ENCODE measurements at places on chromosomes 13 and 19.

DNA sequence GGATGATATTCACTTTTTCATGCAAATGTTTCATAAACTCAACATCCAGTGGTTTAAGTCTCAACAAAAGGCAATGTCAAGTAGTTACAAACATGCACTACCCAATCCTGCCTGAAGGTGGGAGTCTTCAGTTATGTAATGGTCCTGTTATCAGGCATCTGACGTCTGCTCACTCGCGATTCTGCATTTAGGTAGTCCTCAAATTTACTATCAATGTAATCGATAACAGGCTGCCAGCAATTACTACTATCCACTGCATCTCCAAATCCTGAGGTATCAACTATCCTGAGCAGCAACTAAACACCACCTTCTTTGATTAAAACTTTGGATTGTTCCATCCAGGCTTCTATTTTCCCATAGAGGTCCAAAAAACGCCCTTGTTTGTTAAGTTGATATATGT is 51.2 kb downstream of the NLRP12 start:
- DNase-seq, result peak; percentile 79

DNA sequence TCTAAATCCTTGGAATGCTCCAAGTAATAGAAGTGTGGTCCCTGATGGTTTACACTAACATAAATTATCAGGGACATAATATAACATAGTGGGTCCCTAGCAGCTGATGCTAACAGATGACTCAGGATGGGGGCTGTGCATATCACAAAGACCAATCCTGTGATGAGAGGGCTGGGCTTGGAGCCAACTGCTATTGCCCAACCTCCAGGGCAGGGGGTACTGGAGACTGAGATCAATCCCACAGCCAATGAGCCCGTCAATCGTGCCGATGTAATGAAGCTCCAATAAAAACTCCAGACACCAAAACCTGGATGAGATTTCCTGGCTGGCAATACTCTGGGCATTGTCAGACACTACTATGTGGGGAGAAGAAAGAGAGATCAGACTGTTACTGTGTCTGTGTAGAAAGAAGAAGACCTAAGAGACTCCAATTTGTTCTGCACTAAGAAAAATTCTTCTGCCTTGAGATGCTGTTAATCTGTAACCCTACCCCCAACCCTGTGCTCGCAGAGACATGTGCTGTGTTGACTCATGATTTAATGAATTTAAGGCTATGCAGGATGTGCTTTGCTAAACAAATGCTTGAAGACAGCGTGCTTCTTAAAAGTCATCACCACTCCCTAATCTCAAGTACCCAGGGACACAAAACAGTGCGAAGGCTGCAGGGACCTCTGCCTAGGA is 33.4 kb downstream of the ABCC4 start:
- DNase-seq, result no peak

GRCh38 chr13:47480951-47481350 is 520.1 kb downstream of the SUCLA2 start:
- peak; percentile 63 for DNase-seq

GRCh38 chr13:27770809-27771208 is 21.5 kb upstream of the GSX1 start:
- DNase-seq, result peak; percentile 40

- peak; percentile 5 for DNase-seq
These were observed 3.5 kb downstream of the PEG3 start for GRCh38 chr19:56837004-56837403.

DNA sequence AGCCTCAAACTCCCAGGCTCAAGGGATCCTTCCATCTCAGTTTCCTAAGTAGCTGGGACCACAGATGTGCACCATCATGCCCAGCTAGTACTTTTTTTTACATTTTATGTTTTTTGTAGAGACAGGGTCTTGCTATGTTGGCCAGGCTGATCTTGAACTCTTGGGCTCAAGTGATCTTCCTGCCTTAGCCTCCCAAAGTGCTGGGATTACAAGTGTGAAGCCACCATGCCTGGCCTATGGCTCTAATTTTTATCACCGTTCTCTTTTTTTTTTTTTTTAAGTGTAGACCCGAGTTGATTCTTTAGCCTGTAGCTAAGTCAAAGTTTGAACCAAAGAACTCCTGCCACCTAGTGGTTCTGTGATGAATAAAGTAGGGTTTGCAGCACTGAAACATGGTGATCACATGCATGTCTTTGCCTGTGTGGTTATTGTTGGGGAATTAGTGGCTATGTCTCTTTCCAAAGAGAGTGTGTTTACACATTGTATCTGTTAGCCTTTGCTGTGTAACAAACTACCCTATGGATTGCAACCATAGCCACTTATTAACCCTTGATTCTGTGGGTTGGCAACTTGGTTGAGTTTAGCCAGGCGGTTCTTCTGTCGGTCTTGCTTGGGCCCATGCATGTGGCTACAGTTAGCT is 11.6 kb downstream of the NFILZ start:
- DNase-seq, result peak; percentile 43

GRCh38 chr13:113759525-113760137 is 605 bp downstream of the TMEM255B start:
- no peak for DNase-seq

DNA sequence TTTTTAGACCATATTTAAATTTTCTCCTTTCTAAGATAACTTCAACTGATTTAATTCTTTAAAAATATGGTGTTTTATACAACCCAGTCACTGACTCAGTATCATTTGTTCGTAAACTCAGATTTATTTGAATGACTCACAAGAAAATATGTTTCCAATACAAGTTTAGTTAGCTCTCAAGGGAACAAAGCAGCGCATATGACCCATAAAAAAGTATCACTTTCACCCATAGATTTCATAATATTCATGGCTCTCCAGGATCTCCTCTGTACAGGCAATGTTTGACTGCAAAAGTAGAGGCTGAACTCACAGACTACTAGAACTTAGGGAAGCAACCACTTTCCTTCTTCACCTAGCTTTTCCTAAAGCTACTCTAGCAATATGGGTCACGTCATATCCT is 405.6 kb upstream of the PCDH9 start:
- DNase-seq, result no peak

DNA sequence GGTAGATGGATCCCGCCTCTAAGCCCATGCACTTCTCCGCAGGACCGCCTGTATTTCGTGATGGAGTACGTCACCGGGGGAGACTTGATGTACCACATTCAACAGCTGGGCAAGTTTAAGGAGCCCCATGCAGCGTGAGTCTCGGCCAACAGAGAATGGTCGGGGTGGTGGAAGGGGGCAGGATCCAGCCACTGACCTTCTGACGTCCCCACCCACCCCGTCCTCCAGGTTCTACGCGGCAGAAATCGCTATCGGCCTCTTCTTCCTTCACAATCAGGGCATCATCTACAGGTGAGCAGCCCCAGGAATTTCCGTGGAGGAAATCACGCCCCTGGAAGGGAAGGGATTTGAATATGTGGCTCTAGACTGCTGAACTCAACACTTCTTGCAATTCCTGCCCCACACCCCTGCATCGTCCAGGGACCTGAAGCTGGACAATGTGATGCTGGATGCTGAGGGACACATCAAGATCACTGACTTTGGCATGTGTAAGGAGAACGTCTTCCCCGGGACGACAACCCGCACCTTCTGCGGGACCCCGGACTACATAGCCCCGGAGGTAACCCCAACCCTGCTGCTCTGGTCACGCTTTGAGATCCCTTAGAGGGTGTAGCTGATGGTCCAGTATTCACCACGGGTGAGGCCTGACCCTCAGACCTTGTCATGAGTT is 8.8 kb upstream of the CACNG7 start:
- DNase-seq, result no peak

DNA sequence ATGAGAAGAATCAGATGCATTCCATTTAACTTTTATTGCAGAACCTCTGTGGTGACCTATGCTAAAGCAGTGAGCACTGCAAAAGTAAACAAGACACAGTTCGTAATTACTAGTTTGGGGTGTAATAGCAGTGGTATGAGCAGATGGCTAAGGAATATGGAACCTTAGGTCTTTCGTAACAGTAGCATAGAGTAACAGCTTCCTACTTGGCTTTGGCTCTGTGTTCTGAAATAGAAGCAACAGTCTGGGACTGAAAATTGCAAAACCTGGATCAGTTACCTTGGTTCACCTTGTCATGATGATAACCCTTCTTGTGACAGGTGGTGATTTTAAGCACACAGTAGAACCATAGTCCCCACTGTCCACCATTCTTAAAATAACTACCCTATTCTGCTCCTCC is 303.4 kb downstream of the GPC6 start:
- DNase-seq, result no peak

DNA sequence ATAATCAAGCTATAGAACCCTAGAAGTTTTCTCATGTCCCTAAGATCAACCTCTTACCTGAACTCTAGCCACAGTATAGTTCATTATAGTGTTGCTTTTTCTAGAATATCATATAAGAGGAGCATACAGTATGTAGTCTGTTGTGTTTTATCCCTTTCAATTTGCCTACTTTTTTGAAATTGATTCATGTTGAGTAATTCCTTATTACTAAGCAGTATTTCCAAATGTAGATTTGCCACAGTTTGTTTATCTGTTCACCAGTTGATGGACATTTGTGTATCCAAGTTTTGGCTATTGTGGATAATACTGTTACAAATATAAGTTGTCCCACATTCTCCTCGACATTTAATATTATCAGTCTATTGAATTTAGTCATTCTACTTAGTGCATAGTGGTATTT is 138.0 kb downstream of the LMO7 start:
- DNase-seq, result no peak

DNA sequence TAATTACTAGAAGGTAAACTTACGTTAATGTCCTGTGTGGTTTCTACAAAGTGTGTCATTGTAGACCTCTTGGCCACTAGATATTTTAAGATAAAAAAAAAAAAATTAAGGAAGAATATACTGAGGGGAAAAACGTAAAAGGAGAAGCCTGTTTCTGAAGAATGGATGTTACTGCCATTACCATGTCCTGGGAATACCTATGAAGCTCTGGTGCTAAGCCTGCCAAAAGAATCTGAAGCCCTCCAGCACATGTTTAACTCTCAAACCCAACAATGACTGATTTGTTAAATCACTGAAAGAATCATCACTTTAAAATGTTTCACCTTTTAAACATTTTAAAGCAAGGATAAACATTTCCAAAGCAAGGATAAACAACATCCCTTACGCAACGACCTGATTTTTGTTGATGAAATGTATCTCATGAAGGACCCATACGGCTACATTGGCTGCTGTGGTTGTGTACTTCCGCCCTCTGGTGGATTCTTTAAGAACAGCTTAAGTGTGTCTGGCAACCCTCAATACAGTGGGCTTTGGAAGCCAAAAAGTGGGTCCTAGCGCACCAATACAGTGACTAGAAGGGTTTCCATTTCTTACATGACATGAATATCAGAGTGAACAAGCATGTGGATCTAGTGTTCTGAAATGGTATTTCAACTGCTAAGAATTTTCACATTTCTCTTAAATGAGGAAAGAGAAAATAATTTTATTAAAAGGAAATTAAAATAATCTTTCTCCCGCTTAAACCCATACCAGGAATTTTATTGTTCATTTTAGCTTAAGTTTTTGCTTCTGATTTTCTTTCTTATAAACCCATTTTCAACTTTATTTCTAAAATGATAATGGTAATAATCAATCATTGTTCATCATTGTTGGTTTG is 74.5 kb upstream of the RAP2A start:
- DNase-seq, result peak; percentile 86

DNA sequence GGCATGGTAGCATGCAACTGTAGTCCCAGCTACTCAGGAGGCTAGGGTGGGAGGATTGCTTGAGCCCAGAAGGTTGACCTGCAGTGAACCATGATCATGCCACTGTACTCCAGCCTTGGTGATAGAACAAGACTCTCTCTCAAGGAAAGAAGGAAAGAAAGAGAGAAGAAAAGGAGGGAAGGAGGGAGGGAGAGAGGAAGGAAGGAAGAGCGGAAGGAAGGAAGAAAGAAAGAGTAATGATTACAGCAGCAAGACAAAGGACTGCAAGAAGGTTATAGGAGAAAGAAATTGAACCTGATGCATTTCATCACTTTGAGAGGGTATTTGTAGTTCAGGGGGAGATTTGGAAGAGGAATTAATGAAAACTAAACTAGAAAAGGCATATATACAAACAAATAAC is 155.7 kb downstream of the LACC1 start:
- no peak for DNase-seq

GRCh38 chr13:97921176-97921816 is 32.2 kb upstream of the IPO5 start:
- no peak for DNase-seq

- DNase-seq, result no peak
These were observed 3.5 kb upstream of the TLE5 start for GRCh38 chr19:3065675-3066357.

DNA sequence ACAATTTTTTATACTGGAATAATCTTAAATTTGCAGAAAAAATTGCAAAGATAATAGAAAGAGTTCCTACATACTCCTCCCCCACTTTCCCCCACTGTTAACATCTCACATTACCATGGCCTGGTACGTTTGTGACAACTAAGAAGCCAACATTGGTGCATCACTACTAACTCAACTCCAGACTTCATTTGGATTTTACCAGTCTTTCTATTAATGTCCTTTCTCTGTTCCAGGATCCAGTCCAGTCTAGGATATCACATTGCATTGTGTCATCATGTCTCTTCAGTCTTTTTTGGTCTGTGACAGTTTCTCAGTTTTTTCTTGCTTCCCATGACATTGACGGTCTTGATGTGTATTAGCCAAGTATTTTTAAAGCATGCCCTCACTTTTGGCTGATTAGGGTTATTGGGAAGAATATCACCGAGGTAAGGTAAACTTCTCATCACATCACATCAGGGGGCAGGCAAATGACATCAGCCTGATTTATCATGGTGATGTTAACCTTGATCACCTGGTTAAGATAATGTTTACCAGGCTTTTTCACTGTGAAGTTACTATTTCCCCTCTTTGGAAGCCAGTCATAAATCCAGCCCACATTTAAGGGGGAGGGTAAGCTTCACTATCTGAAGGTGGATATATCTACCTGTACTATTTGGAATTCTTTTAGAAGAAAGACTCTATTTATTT is 322.1 kb downstream of the ENOX1 start:
- no peak for DNase-seq

- DNase-seq, result no peak
These were observed 169.5 kb downstream of the DCLK1 start for GRCh38 chr13:35961461-35962220.

DNA sequence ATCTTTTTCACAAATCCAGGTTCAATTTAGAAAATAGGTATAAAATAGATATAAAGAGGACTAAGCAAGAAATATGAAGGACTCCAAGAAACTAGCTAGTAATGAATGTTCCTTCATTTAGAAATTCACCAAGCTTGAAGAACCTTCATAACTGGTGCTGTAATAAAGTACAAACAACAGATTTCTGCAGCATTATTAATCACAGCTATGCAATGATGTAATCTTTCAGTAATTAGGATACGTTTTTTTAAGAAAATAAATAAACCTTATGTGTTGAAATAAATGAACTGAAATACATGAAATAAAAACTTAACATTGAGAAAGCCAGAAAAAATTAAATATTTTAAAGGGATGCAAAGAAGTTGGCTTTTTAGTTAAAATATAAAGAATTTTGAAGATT is 236.1 kb downstream of the RGCC start:
- no peak for DNase-seq

DNA sequence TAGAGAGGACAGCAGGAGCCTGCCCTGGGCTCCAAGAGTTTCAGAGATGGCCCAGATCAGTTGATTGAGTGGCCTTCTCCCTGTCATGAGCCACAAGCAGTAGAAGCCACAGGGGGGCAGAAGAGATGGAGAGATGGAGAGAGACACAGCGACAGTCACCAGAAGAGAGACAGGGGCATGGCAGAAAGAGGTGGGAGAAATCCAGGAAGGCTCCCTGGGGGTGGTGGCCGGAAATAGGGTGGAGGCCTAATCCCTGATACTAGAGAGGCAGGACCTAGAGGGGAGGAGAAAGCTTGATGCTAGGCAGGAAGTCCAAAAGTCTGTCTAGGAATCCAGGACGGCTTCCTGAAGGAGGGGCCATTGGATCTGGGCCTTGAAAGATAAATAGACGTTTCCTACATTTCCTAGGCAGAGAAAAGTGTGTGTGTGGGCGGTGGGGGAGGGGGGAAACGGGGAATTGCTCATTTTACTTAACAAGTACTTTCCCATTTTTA is 9.6 kb upstream of the TPM4 start:
- DNase-seq, result peak; percentile 70

Data from suppressor macrophage (primary cell).